ENCODE measurements at places on chromosomes 3 and 15.
A peak's percentile ranks its signal among the peaks of the same experiment; 100 is the strongest.

- DNase-seq, result no peak
Observed at GRCh38 chr3:7607676-7608075, 746.8 kb downstream of the GRM7 start.

- no peak for DNase-seq
Observed at GRCh38 chr3:62405566-62405965, 32.2 kb upstream of the FEZF2 start.

- no peak for DNase-seq
Observed at GRCh38 chr15:63082366-63082765, 39.3 kb upstream of the LACTB start.

DNA sequence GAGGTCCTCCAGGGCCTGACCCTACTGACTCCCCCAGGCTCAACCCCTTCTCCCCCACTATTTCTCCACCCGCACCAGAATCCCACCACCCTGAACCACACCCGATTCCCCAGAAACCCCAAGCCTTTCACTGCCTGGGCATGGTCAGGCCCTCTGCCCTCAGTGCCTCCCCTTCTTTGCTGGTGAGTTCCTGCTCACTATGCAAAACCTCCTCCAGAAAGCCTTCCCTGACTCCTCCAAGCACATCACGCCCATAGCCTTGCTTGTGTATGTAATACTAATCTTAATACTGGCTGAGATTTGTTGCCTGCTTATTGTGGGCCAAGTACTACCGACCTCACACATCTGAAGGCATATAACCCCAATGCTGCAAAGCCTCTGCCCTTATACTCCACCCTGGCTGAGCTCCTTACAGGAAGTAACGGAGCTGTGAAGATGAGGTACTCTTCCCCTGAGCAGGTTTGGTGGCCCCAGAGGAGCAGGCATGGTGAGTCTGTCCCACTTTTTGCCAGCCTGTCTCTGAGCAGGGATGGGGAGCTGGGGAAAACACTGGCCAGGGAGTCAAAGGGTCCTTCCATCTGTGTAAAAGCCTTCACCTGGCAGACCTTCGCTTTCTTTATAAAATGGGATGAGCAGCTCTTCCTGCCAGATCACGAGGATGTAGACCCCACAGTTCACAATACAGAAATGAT is 9.5 kb downstream of the RAB6B start:
- no peak for DNase-seq

- DNase-seq, result no peak
Observed at GRCh38 chr3:117548600-117548999, 839.0 kb downstream of the TUSC7 start.

DNA sequence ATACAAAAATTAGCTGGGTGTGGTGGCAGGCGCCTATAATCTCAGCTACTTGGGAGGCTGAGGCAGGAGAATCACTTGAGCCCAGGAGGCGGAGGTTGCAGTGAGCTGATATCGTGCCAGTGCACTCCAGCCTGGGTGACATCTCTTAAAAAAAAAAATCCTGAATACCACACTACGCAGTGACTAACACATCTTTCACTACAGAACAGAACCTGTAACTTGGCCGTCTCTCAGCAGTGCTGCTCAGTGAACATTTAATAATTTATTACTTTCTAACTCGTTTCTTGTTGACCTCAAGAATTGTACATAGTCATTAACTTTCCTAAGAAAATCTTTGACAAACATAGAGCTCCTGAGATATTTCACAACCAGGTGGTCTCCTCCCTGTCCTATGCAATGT is 3.8 kb downstream of the GREM1 start:
- DNase-seq, result no peak

DNA sequence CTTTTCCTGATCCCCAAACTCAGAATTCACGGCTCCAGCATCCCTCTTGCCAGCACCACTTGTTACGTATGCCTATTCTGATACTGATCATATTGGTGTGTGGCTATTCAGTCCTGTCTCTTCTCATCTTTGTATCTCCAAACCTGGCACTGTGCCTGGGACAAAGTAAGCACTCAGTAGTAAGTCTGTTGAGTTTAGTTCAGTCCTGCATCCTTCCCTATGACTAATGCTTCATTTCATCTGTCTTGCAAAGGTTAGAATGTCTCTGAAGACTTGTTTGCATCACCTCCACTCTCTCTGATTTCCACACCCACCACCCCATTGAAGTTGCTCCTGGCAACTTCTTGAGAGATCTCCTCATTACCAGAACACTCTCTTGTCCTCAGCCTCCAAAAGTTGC is 80.3 kb downstream of the HMG20A start:
- no peak for DNase-seq

DNA sequence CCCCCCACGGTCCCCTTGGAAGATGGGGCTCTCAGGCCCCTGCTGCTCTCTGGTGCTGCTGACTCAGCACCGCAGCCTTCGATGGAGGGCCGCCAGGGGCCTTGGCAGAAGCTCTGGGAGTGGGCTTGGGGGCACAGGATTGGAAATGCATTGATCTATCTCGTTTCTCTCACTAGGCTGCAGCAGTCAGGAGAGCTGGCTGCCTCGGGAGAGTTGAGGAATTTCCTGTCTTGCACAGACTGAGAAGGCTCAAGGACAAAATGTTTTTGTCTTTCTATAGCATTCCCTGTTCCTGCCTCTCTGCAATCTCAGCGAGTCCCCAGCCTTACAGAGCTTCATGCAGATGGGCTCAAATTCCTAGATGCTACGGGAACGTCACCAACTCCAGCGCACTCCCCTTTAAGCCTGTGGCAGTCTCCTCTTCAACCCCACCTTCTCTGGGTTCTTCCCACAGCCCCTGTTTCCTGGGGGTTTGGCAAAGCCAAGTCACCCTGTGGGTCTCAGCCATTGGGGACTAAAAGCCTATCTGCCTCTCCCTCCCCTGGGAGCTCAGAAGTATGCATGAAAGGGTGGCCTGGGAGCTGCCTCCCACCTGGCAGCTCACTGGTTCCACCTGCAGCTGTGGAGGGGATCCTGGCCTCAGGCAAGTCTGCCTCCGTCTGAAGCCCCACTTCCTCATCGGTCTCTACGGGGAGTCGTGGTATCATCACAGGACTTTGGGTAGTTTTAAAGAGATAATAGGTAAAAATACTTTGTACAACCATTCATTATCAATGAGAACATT is 127.4 kb upstream of the HACD2 start:
- DNase-seq, result no peak

DNA sequence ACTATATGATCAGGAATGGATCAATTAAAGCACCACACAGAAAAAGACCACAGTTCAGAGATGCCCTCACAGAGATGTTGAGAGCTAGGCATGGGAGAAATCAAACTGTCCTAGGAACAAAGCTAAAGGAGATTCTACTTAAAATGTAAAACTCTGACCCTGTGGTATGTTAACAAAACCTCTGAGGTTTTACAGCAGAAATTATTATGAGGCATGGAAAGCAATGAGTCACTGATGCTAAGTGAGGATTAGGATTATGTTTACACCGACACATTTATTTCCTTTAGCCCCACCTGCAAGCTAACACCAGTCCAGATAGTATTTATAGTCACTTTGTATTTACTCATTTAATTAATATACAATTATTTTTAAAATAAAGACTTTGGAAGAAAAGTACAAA is 1242.2 kb downstream of the OTOL1 start:
- no peak for DNase-seq

- DNase-seq, result no peak
Observed at GRCh38 chr15:83158393-83158792, 49.2 kb downstream of the HDGFL3 start.

- peak; percentile 30 for DNase-seq
Observed at GRCh38 chr3:70982700-70983140, 600.8 kb downstream of the FOXP1 start.

DNA sequence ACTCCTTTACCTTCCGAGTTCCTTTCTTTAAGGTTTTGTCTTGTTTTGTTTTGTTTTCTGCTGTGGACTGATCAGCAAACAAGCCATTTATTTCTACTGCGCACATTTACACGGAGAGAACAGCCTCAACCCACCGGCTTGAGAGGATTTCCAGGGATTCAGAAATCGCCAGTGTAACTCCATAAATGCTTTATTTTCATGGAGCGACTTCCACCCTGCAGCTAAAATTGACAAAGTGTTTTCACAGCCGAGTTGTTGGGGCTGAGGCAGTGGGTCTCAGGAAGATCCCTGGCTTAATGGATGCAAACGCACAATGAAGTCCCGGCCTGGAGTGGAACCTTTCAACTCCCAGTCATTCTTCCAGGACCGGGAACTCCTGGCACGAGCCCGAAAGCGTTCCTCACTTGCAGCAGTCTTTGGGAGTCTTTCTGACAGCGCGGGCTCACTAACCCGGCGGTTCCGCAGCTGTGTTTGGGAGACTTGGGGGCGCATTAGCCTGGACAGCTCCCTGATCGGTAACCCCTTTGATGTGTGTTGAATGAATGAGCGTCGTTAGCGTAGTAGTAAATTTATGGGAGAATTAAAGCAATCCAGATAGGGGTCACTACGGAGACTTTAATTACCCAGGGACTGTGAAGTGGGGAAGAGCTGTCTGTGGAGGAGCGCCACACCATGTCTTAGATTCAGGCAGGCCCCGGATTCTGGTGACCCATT is 785 bp upstream of the MYRIP start:
- DNase-seq, result no peak

- no peak for DNase-seq
Observed at GRCh38 chr3:161231861-161232260, 10.8 kb downstream of the NMD3 start.

GRCh38 chr3:133924041-133924440 is 28.4 kb upstream of the RAB6B start:
- DNase-seq, result no peak

- DNase-seq, result peak; percentile 76
Observed at GRCh38 chr15:38696109-38696727, 131.6 kb upstream of the RASGRP1 start.

GRCh38 chr3:171561596-171562323 is 101.6 kb upstream of the TNIK start:
- no peak for DNase-seq

GRCh38 chr15:70292076-70292760 is 194.5 kb upstream of the TLE3 start:
- no peak for DNase-seq

DNA sequence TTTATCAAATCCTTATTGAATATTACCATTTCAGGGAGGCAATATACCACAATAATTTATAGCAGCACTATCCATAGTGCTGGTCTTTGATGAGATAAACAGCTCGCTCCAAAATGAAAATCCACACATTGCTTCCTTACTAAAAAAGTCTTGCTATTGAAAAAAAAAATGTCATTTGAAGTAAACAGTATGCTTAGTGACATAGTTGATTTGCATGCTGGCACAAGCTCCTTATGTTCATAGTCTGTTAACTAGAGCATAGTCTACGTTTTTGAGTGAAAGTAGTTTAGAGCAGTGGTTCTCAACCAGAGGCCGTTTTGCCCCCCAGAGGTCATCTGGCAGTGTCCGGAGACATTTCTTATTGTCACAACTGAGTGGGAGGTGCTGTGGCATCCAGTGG is 249.4 kb upstream of the PDZRN3 start:
- no peak for DNase-seq

DNA sequence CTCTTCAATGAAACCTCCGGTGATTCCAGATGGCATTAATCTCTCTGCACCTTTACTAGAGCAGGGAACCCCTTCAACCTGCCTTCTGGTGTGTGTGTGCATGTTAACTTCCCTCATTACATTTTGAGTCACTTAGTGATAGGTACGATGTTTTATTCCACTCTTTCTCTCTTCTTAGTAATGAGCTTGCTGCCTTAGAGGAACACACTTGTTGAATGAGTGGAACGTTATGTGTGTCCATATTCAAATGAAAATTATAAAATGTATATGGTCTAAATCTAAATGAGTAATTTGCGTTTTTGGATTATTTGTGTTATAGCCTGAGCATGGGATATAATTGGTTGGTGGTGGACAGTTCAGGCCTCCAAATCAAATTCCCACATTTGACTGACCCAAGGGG is 12.1 kb downstream of the MAP2K5 start:
- no peak for DNase-seq

DNA sequence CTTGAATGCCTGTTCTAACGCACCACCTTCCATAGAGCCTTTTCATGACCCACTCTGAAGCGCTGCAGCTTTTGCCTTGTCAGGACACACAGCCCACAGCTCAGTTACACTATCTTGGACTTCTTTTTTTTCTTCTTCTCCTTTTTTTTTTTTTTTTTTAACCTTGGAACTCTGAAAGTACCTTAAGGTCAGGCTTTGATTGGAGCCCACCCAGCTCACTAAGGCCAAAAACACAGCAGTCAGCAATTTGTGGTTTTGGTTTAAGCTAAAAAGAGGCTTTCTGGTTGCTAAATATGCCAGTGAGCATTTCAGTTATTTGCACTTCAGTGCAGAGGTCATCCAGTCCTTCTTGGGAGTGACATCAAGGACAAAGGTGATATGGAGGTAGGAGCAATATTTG is 1.7 kb downstream of the SLC25A20 start:
- DNase-seq, result no peak

GRCh38 chr15:64443747-64444621 is 16.4 kb upstream of the ZNF609 start:
- no peak for DNase-seq

GRCh38 chr15:84873997-84874396 is 10.5 kb upstream of the SLC28A1 start:
- no peak for DNase-seq

- DNase-seq, result no peak
Observed at GRCh38 chr3:36800533-36801116, 36.3 kb upstream of the DCLK3 start.

DNA sequence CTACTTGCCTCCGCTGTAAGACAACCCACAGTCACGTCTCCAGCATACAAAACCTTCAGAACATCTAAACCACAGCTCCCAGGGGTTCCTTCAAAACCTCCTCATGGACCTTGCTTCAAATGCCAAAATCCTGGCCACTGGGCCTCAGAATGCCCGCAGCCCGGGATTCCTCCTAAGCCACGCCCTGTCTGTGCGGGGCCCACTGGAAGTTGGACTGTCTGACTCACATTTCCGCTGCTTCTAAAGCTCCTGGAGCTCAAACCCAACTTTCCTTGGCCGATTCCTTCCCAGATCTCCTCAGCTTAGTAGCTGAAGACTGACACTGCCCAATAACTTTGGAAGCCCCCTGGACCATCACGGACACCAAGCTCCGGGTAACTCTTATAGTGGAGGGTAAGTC is 17.9 kb upstream of the OR5H6 start:
- DNase-seq, result no peak

DNA sequence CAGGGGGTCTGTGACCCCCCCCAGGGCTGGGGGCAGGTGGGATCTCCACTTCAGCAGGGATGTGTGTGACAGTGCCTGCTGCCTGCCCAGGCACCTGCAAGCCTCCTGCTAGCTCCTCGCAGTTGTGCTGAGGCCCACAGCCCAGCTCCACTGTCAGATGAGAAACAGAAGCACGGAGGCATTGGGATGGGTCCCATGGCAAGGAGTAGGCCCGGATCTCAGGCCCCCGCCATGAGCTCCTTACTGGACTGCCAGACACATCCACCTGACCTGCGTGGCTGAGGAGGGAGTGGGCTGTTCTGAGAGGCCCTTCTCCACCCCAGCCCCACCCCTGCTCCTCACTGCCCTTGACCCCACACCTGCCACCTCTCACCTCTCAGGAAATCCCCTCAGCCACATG is 18.2 kb upstream of the SKOR1 start:
- DNase-seq, result no peak

- DNase-seq, result peak; percentile 6
Observed at GRCh38 chr3:43620831-43621655, 768 bp downstream of the ANO10 start.
